T-helper 9 cell (primary cell): ENCODE measurements at places on chromosomes 5 and 9.

- no peak for DNase-seq
Observed at GRCh38 chr5:147699496-147700088, 82.9 kb downstream of the JAKMIP2 start.

DNA sequence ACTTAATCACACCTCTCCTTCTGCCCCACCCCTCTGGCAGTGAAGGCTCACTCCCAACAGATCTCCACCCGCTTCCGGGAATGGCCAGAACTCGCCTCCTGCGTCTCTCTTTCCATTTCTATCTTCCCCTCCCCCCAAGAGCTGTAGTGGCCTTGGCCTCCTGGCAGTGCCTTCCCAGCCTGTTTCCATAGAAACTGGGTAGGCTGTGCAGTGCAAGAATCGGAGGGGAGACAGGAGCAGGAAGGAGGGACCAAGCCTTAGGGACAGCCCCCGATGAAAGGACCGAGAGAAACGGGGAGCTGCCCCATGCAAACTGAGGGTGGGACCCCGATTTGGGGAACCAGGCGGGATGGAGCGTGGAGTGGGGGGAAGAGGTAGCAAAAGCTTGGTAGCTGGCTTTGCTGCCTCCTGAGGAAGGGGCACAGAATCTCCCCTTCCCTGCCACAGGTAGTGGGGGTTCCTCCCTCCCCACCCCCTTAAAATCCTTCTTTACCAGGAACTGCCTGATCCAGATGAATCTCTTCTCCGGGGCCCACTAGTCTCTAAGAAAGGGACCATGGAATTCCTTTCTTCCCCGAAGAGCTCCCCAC is 4.5 kb upstream of the PCDH1 start:
- DNase-seq = no peak

DNA sequence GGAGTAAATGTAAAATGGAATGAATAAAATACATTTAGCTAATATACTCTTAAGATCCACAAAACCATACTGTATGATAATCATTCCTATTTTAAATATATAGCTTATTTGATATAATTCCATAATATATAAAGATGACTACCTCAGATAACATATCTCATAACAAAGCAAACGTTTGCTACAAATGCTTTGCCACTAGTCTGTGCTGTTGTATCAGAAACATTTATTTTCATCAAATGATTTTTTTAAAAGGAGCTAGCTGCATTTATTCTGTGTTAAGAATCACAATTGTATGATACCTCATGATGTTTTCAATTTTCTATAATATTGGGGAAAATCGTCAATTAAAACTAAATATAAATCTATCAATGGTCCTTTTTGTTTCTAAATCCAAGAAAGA is 567.2 kb downstream of the PTPRD start:
- DNase-seq = no peak

DNA sequence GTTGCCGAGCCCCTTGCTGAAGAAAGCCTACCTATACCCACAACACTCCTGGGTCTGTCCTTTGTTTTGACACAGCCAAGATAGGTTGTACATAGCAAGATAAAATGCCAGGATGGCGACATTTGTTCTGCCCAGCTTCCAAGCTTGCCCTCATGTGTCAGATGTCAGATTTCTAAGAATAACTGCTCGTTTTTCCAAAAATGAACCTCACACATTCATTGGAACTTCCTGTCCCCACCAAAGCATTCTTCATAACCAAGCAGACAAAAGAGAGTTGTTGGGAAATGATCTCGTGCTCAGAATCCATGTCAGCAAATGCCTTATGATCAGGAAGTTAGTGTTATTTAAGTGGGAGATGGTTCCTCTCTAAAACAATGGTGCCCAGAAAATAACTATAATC is 210.1 kb downstream of the ZNF608 start:
- no peak for DNase-seq

DNA sequence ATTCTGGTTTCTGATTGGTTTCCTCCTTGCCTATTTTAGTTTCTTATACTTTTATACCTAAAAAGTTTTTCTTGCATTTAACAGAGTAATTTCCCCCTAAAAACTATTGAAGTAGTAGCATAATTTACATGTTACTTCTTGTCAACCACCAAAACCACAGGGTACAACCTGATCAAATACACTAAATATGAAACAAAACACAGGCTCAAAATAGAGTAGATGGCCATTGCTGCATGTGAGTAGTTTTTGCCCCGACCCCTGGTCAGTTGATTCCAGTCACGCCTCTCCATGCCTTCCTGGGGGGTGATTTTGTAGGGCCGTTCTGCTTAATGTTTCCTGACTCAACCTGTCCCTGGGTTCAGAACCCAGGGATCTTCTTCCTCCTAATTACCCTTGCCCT is 101.8 kb downstream of the TLE4 start:
- no peak for DNase-seq

DNA sequence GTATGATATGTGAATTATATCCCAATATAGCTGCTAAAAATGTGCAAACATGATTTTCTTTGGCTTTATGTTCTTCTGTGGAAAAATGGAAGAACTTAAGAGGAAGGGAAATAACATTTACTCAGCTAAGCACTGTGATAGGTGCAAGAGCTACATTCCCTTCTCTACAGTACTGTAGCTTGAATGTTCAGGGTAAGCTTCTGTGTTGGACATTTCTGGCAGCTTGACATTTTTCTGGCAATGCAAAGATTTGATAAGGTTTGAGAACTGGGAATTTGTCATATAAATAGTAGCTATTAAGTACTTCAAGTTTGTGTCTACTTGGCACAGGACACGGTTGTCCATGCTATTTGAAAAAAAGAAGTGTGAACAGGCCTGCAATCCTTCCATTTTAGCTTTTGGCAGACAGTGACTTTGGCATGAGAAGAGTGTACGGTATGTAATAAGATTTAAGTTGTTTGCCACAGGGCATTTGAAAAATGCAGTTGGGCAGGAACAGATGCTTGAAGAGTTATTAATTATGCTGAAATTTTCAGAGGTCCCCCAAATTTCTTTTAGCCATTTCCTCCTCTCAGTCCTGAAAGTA is 77.6 kb downstream of the KIF4B start:
- DNase-seq = no peak

DNA sequence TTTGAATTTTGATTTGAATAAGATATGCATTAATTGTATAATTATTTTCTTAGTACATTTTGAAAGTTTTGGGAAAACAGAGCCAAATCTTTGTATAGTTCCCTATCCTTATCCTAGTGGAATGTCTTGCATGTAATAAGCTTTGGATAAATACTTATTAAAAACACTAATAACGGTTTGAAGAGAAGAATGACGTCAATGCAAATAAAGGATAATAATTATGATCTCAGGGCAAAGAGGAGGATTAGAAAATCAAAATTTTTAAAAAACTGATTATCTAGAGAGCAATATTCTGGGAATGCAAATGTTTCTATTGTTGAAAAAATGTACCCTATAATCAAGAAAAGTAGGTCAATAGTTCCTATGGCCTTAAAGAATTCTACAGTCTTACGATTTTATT is 22.1 kb downstream of the TYRP1 start:
- no peak for DNase-seq

GRCh38 chr9:111957856-111958631 is 61.4 kb downstream of the UGCG start:
- no peak for DNase-seq

DNA sequence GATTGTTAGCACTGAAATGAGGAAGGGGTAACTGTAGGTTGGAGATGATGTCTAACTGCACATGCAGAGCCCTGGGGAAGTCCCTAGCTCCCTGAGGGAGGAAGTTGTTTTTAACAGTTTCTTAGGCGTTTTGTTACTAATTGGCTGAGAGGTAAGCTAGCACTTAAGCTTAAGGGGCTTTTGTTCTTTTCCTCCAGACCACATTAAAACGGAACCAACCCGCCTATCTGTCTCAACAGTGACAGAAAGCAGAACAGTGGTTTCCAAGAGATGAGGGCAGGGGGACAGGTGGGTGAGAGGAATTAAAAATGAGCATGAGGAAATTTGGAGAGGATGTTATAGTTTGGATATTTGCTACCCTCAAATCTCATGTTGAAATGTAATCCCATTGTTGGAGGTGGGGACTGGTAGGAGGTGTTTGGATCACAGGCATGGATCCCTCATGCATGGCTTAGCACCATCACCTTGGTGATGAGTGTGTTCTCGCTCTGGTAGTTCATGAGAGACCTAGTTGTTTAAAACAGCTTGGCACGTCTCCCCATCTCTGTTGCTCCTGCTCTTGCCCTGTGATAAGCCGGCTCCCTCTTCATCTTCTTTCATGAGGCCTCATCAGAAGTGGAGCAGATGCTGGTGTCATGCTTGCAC is 38.9 kb downstream of the LYRM7 start:
- peak; percentile 31 for DNase-seq

- no peak for DNase-seq
Observed at GRCh38 chr9:93546356-93546755, 30.0 kb upstream of the PHF2 start.

DNA sequence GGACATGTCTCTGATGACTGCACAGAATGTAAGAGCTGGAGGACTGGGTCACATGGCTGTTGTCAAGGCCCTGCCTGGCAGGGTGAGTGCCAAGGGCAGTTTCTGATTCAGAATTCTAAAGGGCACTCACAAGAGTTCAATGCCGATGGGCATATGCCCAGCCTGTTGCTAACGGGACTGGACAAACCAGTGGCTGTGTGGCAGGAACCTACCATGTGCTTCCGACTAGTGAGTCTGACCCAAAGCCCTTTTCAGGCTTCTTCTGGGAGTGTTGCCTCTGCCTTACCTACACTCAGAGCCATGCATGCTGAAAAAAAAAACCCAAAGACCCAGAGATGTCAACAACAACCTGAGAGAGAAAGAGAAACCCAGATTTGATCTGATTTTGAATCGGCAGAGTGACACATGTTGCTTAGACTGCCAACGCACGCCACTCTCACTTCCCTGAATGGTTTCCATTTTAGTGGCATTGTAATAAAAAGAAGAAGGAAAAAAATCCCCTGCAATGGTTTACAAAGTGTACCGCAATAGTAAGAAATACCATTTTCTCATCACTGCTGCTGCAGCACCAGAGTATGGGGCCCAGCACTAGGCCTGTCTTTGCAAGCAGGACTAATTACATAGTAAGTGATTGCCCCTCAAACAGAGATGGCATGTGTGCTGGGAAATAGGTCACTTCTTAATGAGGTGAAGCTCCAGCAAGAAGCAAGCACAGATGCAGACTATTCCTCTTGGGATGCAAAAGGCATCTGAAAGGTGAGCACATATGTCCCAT is 194.3 kb downstream of the PALM2AKAP2 start:
- no peak for DNase-seq

DNA sequence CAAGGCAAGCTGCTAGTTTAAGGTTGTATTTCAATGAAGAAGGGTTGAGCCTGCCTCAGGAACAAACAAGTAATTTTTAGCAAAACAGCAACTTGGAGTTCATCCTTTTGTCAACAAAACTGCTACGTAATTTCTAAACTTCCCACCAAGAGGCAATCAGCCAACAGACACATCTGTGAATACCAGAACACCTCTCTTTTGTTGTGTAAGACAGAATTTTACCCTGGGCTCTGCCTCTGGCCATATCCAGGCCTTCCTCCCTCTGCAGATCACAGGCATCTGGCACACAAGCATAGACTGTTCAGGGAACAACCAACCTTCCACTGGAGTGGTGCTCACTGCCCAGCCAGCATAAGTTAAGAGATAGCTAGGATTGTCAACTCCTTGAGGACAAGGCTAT is 409.0 kb downstream of the SPOCK1 start:
- no peak for DNase-seq

GRCh38 chr9:135448663-135449100 is 30.9 kb upstream of the PPP1R26 start:
- no peak for DNase-seq

GRCh38 chr9:130779153-130779855 is 55.8 kb upstream of the ABL1 start:
- no peak for DNase-seq
